RWPE2 (cell line): ENCODE measurements at places on chromosomes 6 and 20.

DNA sequence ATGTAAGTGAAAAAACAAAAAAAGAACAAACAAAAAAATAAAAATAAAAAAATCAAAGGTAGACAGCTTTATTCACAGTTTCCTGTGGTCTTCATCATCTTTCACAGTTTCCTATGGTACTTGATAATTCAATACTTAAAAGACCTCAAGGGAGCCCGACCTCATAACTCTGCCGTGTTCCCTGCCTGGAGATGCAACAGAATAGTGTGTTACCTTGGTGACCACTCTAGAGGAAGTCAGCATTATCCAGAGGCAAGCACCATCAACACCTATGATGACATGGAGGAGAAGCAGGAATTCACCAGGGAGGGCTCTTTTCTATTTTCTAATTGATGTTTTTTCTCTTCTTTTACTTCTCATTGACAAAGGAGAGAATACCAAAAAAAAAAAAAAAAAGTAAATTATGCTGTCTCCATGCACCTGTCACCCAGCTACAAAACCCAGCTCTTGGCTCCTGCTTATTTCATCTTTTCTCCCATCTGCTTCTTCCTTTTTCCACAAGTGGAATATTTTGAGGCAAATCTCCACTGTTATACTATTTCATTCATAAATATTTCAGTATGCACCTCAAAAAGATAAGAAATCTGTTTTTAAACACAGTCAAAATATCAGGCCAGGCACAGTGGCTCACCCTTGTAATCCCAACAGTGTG, 95.8 kb upstream of the STXBP5 start:
- DNase-seq = no peak
- H3K36me3 ChIP-seq = no peaks in the 10 kb centered on the region
- H3K4me1 ChIP-seq = no peaks in the 10 kb centered on the region
- H3K27me3 ChIP-seq = no peaks in the 10 kb centered on the region

DNA sequence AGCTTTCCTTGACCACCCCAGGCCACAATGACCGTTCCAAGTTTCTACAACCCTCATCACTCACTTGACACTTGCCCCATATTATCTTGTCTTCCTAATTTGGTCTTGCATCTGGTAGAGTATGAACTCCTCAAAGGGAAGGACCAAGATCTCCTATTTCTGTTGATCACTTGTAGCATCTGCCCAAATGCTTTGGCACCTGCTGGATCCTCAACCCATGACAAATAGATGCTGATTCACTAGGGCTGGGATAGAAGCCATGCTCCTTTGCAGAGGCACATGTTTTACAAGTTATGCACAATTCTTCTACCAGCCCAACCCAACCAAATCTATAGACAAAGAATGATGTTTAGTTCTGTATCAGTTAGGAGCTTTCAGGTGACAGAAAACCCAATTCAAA, 110.7 kb downstream of the UNC5CL start:
- no peaks in the 10 kb centered on the region for H3K27me3 ChIP-seq
- H3K4me3 ChIP-seq = no peak overlapping the region
- DNase-seq = no peak
- H3K4me1 ChIP-seq = peaks cover 12% of the 10 kb centered on the region
- H3K36me3 ChIP-seq = no peaks in the 10 kb centered on the region
- no peak overlapping the region for H3K27ac ChIP-seq

- H3K4me1 ChIP-seq = no peaks in the 10 kb centered on the region
- peaks cover 18% of the 10 kb centered on the region for H3K36me3 ChIP-seq
- H3K27ac ChIP-seq = no peak overlapping the region
- DNase-seq = no peak
Observed at GRCh38 chr6:143496974-143497373, 14.5 kb downstream of the FUCA2 start.

DNA sequence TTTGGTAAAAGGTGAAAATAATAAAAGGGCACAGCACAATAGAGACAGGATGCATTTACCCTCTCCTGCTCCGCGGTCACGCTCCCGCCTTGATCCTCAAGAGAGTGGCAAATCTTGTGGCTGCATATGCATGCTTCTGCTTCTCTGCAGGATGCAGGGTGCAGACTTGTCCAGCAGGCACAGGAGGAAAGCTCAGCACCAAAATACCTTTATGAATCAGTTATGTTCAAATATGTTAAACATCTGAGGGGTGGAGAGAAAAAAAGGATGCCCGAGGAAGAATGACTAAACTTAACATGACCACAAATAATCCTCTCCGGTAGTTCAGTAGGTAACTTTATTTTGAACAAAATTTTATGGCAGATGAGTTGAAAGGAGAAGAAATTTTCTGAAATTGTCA, 366.1 kb upstream of the SOX4 start:
- H3K36me3 ChIP-seq = no peaks in the 10 kb centered on the region
- DNase-seq = peak; percentile 69
- H3K4me1 ChIP-seq = peaks cover 28% of the 10 kb centered on the region
- peak overlapping the region; percentile 93 for H3K27ac ChIP-seq

DNA sequence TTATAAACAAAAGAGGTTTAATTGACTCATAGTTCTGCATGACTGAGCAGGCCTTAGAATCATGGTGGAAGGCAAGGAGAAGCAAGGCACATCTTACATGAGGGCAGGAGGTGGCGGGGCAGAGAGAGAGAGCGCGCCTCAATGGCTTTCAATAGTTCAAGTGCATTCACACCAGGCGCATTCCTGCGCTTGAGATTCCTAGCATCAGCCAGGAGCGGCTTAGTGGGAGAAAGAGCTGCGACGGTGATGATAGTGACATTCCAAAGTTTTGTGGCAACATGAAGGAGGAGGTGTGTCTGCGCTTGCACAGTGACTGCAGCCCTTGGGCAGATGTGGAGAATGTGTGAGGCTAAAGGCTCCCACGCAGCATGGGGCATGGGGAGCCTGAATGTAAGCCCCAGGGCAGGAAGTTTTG, 25.0 kb upstream of the EMILIN3 start:
- H3K4me3 ChIP-seq = no peak overlapping the region
- H3K4me1 ChIP-seq = peaks cover 6% of the 10 kb centered on the region
- DNase-seq = no peak
- no peaks in the 10 kb centered on the region for H3K27me3 ChIP-seq

- no peaks in the 10 kb centered on the region for H3K27me3 ChIP-seq
- DNase-seq = no peak
- no peaks in the 10 kb centered on the region for H3K4me1 ChIP-seq
- H3K4me3 ChIP-seq = no peak overlapping the region
- H3K36me3 ChIP-seq = peaks cover 93% of the 10 kb centered on the region
- no peak overlapping the region for H3K27ac ChIP-seq
Observed at GRCh38 chr20:49032455-49032854, 13.7 kb upstream of the CSE1L start.

DNA sequence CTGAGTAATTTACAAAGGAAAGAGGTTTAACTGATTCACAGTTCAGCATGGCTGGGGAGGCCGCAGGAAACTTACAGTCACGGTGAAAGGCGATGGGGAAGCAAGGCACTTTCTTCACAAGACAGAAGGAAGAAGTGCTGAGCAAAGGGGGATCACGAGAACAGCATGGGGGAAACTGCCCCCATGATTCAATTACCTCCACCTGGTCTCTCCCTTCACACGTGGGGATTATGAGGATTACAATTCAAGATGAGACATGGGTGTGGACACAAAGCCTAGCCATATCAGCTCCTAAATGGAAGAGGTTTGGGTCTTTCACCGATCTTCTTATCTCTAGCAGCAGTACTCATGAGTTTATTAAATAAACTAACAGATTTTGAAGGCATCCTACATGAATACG, 152.9 kb upstream of the RUNX2 start:
- H3K27me3 ChIP-seq = no peaks in the 10 kb centered on the region
- H3K4me3 ChIP-seq = no peak overlapping the region
- H3K27ac ChIP-seq = no peak overlapping the region
- no peaks in the 10 kb centered on the region for H3K36me3 ChIP-seq
- DNase-seq = no peak
- H3K4me1 ChIP-seq = no peaks in the 10 kb centered on the region

- H3K36me3 ChIP-seq = no peaks in the 10 kb centered on the region
- H3K4me3 ChIP-seq = no peak overlapping the region
- no peaks in the 10 kb centered on the region for H3K27me3 ChIP-seq
- DNase-seq = peak; percentile 65
Observed at GRCh38 chr6:71489736-71490135, 201.1 kb downstream of the OGFRL1 start.

GRCh38 chr6:79630883-79631692, at the start of gene SH3BGRL2:
Gene SH3BGRL2, plus strand, starts transcription at chr6:79631329. Its CDS starts 133 bp downstream, at chr6:79631462.
- peaks cover 12% of the 10 kb centered on the region for H3K4me1 ChIP-seq
- H3K4me3 ChIP-seq = peak within 1 kb of the TSS; percentile 65
- DNase-seq = peak; percentile 69
- H3K27me3 ChIP-seq = no peaks in the 10 kb centered on the region
- H3K36me3 ChIP-seq = no peaks in the 10 kb centered on the region

DNA sequence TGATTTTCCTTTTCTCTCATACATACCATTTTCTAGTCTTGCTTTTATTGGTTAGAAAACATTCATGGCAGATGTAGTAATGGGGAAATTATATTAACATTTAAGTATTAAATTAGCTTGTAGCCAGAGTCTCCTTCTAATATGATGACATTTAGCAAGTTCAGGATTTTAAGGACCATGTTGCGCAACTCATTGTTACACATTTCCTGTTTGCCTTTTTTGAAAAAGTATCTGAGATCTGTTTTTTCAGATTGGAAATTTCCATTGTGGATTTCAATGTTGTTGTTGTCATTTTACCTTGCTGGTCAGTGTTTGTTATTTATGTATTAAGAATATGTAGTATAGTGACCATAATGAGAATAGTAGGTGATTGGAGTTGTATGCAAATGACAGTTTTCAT, 38.7 kb downstream of the CDKAL1 start:
- no peak for DNase-seq
- H3K36me3 ChIP-seq = peaks cover 10% of the 10 kb centered on the region
- H3K4me1 ChIP-seq = peaks cover 12% of the 10 kb centered on the region
- no peak overlapping the region for H3K4me3 ChIP-seq
- no peaks in the 10 kb centered on the region for H3K27me3 ChIP-seq
- no peak overlapping the region for H3K27ac ChIP-seq

GRCh38 chr6:44534291-44534690, 146.8 kb downstream of the CDC5L start:
- H3K4me3 ChIP-seq = no peak overlapping the region
- DNase-seq = no peak
- no peaks in the 10 kb centered on the region for H3K4me1 ChIP-seq
- H3K27me3 ChIP-seq = no peaks in the 10 kb centered on the region
- H3K36me3 ChIP-seq = no peaks in the 10 kb centered on the region
- H3K27ac ChIP-seq = no peak overlapping the region

- H3K4me1 ChIP-seq = peaks cover 23% of the 10 kb centered on the region
- H3K4me3 ChIP-seq = no peak overlapping the region
- H3K27me3 ChIP-seq = no peaks in the 10 kb centered on the region
- H3K36me3 ChIP-seq = no peaks in the 10 kb centered on the region
Observed at GRCh38 chr6:109793792-109794191, 102.7 kb downstream of the FIG4 start.

GRCh38 chr6:4931530-4932227, 72.2 kb downstream of the RPP40 start:
- peaks cover 13% of the 10 kb centered on the region for H3K4me1 ChIP-seq
- H3K4me3 ChIP-seq = no peak overlapping the region

DNA sequence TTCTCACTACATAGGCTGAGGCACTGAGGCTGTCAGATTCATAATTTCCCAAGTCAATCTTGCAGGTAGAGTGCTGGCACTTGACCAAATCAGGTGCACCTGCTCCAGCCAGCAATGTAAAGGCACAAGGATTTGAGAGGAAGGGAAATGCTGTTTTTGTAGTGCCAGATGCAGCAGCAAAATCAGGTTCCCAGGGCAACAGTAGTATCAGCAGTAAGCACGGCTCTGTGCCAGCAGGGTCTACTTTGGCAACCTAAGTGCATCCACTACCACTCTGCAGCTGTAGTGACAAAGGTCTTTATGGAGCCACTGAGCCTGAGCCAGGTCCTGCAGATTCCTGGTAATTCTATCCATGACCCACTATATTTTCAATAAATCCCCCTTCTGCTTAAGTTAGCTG, 329.5 kb downstream of the TPBG start:
- no peak overlapping the region for H3K27ac ChIP-seq
- H3K4me1 ChIP-seq = no peaks in the 10 kb centered on the region
- no peaks in the 10 kb centered on the region for H3K27me3 ChIP-seq
- no peak overlapping the region for H3K4me3 ChIP-seq
- H3K36me3 ChIP-seq = no peaks in the 10 kb centered on the region
- no peak for DNase-seq

GRCh38 chr20:31543966-31544598, 29.8 kb downstream of the HM13 start:
- peak overlapping the region; percentile 60 for H3K27ac ChIP-seq
- H3K4me3 ChIP-seq = no peak overlapping the region
- no peaks in the 10 kb centered on the region for H3K27me3 ChIP-seq
- peaks cover 88% of the 10 kb centered on the region for H3K36me3 ChIP-seq
- no peak for DNase-seq

DNA sequence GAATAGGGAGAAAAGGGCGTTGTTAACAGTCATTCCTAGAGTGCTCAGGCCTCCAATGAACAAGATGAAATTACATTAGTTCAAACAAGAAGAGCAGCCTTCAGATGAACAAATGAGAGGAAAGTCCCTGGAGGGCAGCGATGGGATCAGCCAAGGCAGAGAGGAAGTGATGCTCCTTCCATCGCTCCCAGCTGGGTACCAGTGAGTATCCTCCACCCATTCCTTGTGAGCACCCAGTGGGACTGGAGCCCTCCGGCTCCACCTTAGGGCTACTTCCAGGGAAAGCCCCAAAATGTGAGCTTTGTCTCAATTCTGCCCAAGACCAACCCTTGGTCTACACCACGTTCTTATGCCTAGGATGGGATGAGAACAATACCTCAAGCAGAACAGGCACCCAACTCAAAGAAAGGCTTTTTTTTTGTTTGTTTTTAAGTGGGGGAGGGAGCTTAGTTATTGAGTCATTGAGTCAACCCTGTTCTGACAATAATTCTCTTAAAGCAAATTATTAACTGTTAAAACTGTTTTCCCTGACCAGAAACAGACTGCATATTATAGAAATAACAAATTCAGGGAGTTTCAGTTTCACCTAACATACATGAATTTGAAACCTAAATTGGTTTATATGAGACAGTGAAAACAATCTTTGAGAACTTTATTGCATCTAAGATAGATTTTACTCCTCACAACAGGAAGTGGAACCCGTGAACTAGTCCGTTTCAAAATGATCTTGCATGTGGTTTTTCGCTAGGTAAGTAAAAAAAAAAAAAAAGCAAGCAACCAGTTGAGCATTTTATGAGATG, 106.9 kb downstream of the IPCEF1 start:
- H3K36me3 ChIP-seq = no peaks in the 10 kb centered on the region
- no peak for DNase-seq
- H3K27me3 ChIP-seq = no peaks in the 10 kb centered on the region
- H3K27ac ChIP-seq = no peak overlapping the region

- H3K27me3 ChIP-seq = no peaks in the 10 kb centered on the region
- no peak overlapping the region for H3K4me3 ChIP-seq
- H3K36me3 ChIP-seq = no peaks in the 10 kb centered on the region
Observed at GRCh38 chr6:108927927-108928326, 79.7 kb downstream of the ARMC2 start.

DNA sequence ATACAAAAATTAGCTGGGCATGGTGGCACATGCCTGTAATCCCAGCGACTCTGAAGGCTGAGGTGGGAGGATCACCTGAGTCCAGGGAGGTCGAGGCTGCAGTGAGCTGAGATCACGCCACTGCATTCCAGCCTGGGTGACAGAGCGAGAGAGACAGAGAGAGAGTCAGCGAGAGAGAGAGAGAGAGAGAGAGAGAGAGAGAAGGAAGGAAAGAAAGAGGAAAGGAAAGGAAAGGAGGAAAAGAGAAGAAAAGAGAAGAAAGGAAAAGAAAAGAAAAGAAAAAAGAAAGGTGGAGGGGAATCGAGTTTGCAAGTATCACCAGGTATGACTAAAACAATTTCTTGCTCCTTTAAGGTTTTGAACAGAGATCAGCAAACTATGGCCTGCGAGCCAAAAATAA, 152.3 kb downstream of the BTBD9 start:
- H3K4me3 ChIP-seq = no peak overlapping the region
- H3K4me1 ChIP-seq = no peaks in the 10 kb centered on the region
- no peaks in the 10 kb centered on the region for H3K27me3 ChIP-seq
- DNase-seq = no peak
